ENCODE measurements at places on chromosomes 4 and X.
A peak's percentile ranks its signal among the peaks of the same experiment; 100 is the strongest.

DNA sequence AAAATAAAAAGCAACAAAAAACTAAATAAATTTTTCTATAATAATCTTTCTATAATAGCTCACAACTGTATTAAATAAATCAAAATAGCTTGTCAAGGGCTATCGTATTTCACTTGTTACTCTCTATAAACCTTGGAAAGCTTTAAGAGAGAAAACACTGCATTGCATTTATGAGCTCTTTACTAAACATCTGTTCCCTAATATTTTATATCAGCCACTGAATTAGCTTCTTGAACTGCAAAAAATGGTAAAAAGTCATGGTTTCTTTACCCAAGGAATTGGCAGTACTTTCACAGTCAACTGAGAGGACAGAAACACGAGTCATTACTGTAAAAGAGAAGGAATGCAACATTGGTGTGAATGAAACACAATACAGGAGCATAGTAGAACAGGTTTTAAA lies 671.2 kb downstream of the PCDH18 start:
- no peak for DNase-seq

- no peak for DNase-seq
Observed at GRCh38 chrX:100747703-100748102, 15.8 kb upstream of the SYTL4 start.

DNA sequence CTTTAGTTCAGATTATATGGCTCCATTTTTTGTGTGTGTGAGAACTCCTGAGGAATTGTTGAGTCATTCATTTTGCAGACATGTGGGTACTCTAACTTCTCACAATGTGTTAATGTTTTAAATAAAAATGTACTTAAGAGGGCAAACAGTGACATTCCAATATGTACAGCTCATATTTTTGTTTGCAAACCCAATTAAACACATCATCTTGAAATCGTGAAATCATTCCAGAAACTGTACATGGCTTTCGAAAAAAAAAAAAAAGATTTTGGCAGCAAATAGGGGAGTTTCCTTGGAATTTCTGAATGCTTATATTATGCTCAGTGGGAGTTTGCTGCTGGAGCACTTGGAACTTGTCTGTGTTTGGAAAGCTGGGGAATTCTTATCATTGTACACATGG lies 85.0 kb downstream of the HPGD start:
- DNase-seq, result no peak

DNA sequence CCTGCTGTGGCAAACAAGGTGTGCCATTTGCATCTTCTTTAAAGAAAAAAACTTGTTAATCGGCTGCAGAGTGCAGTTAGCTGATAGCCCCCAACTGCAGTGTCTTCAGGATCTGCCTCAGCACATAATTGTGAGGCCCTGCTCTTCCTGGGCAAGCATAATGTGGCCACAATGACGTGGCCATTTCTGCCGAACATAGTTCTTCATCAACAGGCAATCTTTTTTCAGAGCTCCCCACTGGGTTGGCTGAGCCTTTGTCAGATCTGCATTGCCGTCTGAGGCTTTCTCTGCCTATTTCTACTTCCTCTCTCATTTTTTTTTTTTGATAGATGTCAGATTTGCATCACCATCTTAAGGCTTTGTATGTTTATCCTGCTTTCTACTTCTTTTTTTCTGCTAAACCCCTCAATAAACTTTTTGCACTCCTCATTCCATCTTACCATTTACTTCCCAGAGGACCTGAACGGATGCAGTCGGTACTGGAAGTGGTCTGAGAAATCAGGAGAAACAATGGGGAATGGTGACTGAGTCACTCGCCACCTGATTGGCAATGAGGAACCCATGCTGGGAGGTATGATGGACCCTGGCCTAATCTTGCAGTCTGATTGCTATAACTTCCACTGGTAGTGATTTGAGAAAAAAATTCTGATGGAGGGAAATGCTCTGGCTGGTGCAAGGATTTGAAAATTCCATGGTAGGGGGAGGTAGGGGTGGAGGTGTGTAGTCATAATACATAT lies 21.2 kb upstream of the TAB3 start:
- peak; percentile 47 for DNase-seq

GRCh38 chr4:1469043-1469442 lies 62.8 kb upstream of the NKX1-1 start:
- DNase-seq, result no peak

DNA sequence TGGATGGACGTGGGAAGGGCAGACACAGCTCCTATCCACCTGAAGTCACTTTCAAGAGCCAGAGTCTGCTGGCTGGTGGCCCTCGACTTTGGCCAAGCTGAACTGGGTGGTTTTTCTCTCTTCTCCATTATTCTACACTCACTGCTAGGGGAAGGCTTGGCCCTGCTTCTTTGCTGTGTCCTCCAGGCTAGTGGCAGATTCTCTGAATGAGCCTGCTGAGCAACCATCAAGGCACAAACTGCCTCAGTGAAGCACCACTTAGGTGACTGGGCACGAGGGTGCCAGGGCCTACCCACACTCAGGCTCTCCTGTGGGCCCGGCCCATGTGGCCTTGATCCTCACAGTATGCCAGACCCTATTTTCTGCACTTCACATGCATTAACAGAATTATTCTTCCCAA lies 92.0 kb downstream of the PJA1 start:
- no peak for DNase-seq

GRCh38 chr4:183394166-183394951 lies 50.1 kb upstream of the CDKN2AIP start:
- DNase-seq, result no peak

GRCh38 chr4:4387531-4388310 lies 819 bp downstream of the NSG1 start:
- DNase-seq, result no peak

- DNase-seq, result no peak
Observed at GRCh38 chr4:113524096-113524495, 237.4 kb downstream of the CAMK2D start.

DNA sequence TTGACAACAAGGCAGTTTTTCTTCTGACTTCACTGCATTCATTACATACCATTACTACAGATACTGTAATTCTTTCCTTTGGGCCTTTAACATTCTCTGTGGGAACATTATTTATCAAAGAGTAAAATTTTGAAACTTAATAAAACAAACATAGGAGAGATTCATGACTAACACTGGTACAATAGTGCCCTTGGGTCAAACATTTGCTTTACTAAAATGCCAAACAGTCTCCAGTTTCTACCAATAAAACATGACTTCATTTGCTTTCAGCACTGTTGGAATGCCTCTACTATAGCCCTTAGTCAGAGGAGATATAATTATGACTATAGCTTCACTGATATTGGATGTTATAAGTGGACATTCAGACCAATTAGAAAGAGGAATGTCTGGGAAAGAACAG lies 481.5 kb downstream of the PACRGL start:
- DNase-seq, result no peak

- DNase-seq, result no peak
Observed at GRCh38 chr4:159498446-159499115, 395.7 kb downstream of the RAPGEF2 start.

DNA sequence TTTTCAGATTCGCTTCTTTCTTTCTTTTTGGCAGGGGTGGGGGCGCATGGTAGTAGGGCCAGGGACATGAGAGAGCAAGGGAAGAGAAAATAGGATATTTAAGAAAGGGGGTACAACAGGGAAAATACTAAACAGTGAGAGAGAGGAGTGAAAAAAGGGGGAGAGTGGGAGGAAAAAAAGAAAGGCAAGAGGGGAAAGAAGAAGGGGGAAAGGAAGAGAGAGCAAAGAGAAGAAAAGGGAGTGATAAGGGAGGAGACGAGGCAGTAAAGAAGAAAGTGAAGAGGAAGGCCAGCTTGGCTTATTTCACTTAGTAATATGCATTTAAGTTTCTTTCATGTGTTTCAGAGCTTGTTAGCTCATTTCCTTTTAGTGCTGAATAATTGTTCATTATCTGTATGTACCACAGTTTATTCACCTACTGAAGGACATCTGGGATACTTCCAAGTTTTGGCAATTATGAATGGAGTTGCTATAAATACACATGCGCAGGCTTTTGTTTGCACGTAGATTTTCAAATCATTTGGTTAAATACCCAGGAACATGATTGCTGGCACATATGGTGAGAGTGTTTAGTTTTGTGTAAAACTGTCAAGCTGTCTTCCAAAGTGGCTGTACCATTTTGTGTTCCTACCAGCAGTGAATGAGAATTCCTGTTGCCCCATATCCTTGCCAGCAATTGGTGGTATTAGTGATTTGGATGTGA lies 37.3 kb downstream of the CASP6 start:
- no peak for DNase-seq

- DNase-seq, result no peak
Observed at GRCh38 chr4:83757121-83757621, 221.3 kb downstream of the GPAT3 start.

DNA sequence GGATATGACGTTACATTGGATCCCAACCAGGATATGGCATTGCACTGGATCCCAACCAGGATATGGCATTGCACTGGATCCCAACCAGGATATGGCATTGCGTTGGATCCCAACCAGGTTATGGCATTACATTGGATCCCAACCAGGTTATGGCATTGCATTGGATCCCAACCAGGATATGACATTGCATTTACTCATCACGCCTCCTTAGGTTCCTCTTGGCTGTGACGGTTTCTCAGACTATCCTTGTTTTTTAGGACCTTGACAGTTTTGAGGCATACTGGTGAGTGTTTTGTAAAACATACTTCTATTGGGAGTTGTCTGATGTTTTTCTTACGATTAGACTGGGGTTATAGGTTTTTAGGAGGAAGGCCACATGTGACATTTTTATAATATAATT lies 5.4 kb upstream of the ACSL1 start:
- no peak for DNase-seq

DNA sequence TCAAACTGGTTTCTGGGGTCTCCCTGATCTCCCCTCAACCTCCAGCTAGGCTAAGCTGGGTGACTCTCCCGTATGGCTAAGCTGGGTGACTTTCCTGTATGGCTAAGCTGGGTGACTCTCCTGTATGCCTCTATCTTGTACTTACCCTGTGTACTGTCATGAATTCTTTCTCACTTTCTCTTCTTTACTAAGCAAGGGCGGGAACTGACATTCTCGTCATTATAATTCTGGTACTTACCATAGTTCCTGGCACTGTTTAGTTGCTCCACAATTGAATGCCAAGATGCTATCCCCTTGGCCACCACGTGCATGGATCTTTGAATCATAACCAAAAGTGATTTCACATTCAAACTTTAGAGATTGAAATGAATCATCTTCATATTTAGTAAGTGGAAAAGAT lies 8.8 kb downstream of the INTU start:
- DNase-seq, result no peak

DNA sequence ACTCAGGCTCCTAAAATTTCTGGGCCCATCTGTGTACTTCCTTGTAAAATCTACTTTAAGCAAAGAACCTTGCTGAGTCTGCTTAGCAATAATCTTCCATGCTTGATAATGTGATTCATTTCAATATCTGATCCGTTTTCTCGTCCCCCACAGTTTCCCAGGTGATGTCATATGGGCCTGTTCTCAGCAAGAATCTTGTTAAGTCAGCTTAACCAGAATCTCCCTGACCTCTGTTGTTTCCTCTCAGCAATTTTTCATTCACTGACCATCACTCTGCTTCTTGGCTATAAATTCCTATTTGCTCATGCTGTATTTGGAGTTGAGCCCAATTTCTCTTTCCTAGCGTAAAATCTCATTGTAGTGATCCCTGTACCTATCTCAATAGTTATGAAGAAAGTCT lies 13.9 kb downstream of the CSN2 start:
- no peak for DNase-seq

GRCh38 chr4:53234111-53234510 lies 131.8 kb downstream of the SCFD2 start:
- no peak for DNase-seq

GRCh38 chr4:38290366-38290765 lies 330.2 kb downstream of the PTTG2 start:
- no peak for DNase-seq

GRCh38 chr4:38387819-38388218 lies 276.2 kb upstream of the KLF3 start:
- DNase-seq, result no peak

DNA sequence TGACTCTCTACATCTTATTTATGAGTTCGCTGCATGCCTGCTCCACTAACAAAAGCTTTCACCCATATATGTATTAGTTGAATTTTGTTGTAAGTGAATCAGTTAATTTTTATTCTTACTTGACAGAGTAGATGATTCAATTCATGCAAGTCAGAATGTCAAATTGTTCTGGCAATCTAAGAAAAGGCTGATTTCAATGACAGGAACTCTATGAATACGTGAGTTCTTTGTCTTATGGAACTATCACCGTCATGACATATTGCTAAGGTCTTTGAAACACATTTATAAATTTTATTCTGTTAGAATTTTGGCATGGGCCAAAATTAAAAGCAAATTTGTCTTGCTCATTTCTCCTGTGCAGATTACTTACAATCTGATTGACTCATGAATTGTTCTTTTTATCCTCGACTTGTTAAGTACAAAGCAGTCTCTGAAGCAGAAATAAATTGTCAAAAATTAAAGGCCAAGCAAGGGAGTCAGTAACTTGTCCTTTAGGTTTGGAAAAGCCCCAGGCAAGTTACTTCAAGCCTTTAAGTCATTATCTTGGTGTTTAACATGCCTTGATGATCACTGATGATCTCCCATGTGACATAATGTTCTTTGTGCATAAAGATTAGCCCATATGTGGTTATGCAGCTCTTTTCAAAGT lies 89.0 kb upstream of the GC start:
- no peak for DNase-seq

GRCh38 chr4:2274320-2275043 lies 12.6 kb upstream of the MXD4 start:
- no peak for DNase-seq

GRCh38 chr4:16942491-16942890 lies 44.0 kb upstream of the LDB2 start:
- no peak for DNase-seq

DNA sequence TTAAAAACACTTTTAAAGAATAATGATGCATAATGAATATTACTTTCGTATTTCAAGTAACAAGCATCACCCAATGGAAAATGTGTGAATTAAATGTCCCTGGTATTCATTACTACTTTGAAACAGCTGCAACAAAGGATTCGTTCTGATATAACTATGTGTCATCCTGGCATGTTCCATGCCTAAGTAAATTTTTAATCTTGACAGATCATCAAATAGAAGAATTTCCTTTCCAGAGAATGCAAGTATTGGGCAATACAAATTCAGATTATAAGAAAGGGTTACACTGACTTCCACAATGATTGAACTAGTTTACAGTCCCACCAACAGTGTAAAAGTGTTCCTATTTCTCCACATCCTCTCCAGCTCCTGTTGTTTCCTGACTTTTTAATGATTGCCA lies 105.3 kb downstream of the SPCS3 start:
- no peak for DNase-seq

GRCh38 chrX:129932821-129933321 lies 26.9 kb downstream of the UTP14A start:
- peak; percentile 14 for DNase-seq

DNA sequence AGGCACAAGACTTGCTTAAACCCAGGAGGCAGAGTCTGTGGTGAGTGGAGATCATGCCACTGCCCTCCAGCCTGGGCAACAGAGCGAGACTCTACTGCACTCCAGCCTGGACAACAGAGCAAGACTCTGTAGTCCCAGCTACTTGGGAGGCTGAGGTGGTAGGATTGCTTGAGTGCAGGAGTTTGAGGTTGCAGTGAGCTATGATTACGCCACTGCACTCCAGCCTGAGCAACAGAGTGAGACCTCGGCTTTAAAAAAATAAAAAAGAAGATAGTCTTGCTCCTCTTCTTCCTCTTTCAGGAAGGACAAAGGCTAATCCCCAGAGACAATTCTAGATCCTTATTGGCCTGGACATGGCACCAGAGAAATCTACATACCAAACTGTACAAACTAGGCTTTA lies 5.7 kb upstream of the PPEF2 start:
- peak; percentile 24 for DNase-seq

- DNase-seq, result no peak
Observed at GRCh38 chrX:42778096-42778495, at the start of gene PPP1R2C. PPP1R2C (minus strand) TSS chrX:42778163; CDS start chrX:42778079, 84 bp downstream.
